ENCODE measurements at places on chromosomes 5 and 9.

DNA sequence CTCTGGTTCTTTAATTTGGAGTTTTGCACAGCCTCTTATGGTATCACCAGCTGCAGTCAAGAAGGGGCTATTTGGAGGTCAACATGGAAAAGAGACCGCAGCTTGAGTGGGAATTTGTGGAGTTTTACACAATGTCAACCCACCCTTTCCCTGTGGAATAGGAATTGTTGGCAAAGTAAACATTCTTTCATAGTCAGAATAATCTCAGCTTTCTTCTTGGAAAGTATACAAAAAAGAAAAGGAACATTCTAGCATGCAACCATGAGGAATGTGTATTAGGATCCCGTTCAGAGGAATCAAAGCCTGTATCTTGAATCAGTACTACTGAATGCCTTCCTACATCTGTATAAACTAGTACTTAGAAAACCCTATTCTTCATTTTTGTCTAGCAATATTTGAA lies 107.6 kb downstream of the LURAP1L start:
- DNase-seq = no peak

DNA sequence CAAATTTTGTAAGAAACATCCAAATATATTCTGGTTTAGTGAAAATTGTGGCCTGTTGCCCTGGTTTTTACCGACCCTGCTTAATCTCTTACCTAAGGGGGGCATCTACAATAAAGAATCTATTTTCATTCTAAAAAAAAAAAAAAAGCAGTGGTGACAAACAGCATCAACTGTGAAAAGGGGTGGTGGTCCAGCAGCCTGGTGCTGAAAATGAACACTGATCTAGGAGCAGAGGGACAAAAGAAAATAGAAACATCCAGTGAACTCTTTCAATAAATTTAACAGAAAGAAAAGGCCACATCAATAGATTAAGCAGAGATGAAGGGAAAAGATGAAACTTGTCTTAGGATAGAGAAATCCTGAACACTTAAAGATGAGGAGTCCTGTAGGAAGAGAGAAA lies 348.7 kb upstream of the GRAMD2B start:
- no peak for DNase-seq

DNA sequence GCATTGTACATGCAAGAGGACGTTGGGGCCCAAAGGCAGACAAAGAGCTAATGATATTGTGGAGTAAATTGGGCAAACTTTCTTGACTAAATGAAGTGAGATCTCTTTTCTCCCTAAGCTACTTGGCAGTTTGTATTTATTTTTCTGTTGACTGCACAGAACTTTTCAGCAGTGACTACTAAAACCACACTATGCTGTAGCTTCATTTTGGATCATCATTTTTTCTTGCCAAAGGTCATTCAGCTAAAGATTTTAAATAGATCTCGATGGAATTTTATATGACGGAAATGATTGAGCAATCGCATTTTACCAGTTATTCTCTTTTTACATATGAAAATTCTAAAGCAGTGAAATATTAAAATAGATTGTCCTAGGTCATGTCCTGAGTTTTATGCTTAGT lies 286.1 kb upstream of the ACTBL2 start:
- no peak for DNase-seq

- no peak for DNase-seq
Measured at GRCh38 chr9:69444021-69444420, 119.0 kb downstream of the ENTREP1 start.

GRCh38 chr9:76181020-76181641 lies 213.1 kb downstream of the RFK start:
- no peak for DNase-seq
